ENCODE measurements at places on chromosomes 7 and 10.

DNA sequence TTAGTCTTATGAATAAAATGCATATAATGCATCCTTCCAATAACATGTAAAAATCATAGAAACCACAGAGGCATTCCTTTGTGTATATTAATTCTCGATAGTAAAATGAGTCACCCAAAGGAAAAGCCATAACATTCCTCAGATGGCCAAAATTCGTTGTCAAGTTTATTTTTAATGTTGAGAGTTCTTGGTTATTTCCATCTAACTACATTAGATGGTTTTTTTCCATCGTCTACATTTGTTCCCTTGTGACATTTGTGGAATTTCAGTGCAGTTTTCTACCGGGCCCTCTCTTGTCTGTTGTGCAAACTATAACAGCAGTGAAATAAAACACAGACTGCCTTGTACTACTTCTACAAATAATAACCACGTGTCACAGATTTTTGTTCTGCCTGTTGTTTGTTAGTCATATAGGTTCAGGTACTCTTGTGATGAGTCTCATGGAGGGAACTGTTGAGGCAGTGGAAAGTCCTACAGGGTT is 54.7 kb upstream of the CCAR1 start:
- DNase-seq: no peak

DNA sequence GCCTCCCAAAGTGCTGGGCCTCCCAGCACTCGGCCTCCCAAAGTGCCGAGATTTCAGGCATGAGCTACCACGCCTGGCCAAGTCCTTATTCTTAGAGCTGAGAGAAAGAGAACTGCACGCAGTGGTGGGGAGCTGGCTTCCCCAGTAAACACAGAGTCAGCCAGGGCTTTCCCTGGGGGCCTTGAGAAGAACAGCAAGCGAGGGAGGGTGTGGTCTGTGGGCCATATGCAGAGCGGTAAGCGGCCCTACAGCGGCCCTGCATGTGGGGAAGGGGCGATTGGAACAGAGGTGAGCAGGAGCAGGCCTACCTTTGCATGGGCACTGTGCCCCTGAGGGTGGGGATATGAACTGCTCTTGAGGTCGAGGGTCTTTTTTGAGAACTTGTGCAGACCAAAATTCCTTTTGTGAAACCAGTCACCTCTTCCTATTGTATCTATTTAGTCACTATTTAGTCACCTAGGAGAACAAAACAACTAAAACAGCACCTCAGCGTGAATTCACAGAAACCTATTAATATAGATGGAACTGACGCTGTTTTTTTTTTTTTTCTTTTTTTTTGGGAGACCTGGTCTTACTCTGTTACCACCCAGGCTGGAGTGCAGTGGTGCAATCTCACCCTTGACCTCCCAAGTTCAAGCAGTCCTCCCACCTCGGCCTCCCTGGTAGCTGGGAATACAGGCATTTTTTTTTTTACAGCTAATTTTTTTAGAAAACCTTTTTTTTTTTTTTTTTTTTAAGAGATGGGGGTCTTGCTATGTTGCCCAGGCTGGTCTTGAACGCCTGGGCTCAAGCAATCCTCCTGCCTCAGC is 36.9 kb upstream of the SH2D4B start:
- peak; percentile 44 for DNase-seq

GRCh38 chr10:93356516-93356915 is 125.6 kb downstream of the MYOF start:
- DNase-seq: no peak

DNA sequence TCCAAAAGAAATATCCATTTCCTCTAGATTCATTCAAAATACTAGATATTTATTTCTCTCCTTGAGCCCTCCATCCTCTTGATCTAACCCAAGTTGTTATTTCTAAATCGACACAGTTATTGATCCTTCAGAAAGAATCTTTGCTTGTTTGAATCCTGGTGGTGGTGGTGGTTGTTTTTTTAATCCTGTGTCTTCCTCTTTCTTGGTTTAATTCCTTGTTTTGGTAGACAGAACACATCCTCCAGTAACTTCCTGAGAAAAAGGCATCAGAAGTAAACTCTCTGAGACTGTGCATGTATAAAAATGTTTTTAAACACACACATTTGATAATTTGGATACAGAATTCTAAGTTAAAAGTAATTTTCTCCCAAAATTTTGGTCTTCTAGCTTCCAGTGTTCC is 49.9 kb downstream of the SIRT1 start:
- no peak for DNase-seq

GRCh38 chr7:25495342-25496250 is 267.3 kb upstream of the NPVF start:
- no peak for DNase-seq
